ENCODE measurements at places on chromosomes 13 and 19.

GRCh38 chr13:39379118-39379517 is 223.9 kb downstream of the LHFPL6 start:
- DNase-seq: no peak

DNA sequence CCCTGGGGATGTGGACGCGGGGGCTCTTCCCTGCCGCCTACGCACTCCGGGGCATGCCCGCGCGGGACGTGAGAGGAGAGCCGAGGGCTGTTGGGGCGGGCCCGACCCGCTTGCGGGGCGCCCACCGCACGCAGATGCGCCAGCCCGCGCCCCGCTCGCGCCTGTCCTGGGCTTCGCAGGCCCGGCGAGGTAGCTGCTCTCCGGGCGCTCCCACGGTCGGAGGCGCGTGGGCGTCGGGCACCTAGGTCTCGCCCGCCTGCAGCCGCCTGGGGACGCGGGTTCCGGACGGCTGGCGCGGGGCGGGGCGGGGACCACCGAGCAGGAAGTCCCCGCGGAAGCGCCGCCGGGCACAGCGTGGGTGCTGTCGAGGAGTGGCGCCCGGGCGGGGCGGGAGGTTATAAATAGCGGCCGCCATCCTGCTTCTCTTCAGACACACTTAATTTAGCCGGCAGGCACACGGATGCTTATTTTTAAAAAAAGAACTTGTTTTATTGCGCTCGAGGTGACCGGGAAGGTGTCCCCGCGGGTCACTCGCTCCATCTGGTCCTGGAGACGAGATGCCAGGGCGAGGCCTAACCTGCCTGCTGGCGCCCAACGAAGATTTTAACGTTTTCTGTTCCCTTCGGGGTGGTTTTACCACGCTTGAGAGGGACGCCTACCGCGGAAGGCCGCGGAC is 561 bp upstream of the GJA3 start:
- DNase-seq: no peak

DNA sequence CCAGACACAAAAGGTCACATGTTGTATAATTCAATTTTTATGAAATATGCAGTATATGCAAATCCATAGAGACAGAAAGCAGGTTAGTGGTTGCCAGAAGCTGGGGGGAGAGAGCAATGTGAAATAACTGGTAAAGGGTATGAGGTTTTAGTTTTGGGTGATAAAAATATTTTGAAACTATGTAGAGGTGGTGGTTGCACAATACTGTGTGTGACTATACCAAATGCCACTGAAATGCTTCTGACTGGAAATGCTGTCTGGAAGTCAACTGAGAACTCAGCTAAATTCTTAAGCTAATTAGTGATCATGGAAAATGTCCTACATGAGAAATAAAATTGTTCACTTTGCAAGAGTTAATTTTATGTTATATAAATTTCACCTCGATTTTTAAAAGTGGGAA is 65.3 kb upstream of the RXFP2 start:
- no peak for DNase-seq

DNA sequence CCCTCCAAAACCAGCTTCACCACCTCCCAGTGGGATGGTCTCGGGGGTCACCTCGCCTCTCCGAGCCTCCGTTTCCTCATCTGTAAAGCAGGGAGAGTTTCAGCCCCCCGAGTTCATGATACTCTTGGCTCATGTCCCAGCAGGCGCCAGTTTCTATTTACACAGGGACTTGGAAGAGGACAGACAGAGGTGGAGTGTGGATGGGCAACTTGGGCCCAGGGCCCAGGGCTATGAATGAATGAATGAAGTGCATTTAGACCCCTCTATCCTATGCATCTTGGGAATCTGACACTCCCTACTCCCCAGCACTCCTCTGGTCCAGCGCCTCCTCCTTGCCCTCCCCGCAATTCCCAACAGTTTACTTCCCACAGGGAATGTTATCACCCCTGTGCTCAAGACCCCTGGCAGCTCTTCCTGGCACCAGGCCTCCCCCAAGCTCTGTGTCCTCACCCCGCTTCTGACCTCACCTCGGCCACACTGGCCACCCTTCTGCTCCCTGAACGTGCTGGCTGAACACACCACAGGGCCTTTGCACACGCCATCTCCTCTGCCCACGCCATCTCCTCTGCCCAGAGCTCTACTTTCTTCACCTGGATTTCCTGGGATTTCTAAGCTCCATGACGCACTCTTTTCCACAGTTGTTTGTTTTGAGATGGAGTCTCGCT is 4.9 kb upstream of the C2CD4C start:
- peak; percentile 43 for DNase-seq
